Gastroesophageal sphincter (tissue), 4 donors: ENCODE measurements at places on chromosomes 4 and X.

- no peaks in the 10 kb centered on the region for H3K4me1 ChIP-seq
- peak overlapping the region; percentile 5 for H3K4me3 ChIP-seq
- peak; percentile 55 for ATAC-seq
- H3K27ac ChIP-seq: peak overlapping the region; percentile 5
- H3K27me3 ChIP-seq: no peaks in the 10 kb centered on the region
These were observed 1.0 kb upstream of the TLR1 start for GRCh38 chr4:38805530-38806145.

DNA sequence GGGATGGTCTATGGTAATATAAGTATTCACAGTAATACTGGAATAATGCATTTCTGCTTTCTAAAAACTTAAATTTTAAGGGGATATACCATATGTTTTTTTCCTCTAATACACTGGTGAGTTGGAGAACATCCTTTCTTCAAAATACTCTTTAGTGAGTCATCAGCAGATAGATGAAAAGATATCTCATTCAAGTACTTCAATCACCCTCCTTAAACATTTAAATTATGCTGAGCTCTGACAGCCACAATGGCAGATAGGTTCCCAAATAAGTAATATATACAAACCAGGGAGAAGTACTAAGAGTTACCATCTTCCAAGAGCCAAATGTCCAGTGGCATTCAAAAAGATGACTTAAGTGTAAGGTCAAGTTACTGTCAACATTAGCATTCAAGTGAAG lies 52.2 kb downstream of the AMMECR1 start:
- H3K36me3 ChIP-seq: no peaks in the 10 kb centered on the region
- no peaks in the 10 kb centered on the region for H3K4me1 ChIP-seq
- no peak for ATAC-seq
- H3K4me3 ChIP-seq: no peak overlapping the region
- no peak overlapping the region for H3K27ac ChIP-seq

- no peaks in the 10 kb centered on the region for H3K27me3 ChIP-seq
- H3K4me1 ChIP-seq: no peaks in the 10 kb centered on the region
- ATAC-seq: no peak
- H3K36me3 ChIP-seq: no peaks in the 10 kb centered on the region
These were observed 2.9 kb downstream of the IL9R start for GRCh38 chrX:156000361-156000926.

DNA sequence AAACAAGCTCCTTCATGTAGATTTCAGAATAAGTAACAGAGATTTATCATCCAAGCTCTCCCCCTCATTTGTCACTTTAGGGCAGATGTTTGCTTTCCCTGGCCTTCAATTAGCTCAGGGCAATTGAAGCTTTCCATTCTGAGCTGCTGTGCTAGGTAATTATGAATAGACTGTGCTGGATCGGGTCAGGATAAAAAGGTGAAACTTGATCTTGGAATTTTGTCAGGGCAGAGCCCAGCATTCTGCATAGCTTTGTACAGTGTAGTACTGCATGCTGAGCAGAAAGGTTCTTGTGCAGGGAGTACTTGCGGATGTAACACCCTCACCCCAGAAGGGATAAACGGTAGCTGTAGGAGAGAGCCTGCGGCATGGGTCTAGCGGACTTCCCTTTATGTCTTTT lies 64.0 kb upstream of the CLDN34 start:
- H3K27ac ChIP-seq: no peak overlapping the region
- H3K27me3 ChIP-seq: no peaks in the 10 kb centered on the region
- H3K36me3 ChIP-seq: no peaks in the 10 kb centered on the region
- peaks cover 6% of the 10 kb centered on the region for H3K4me1 ChIP-seq
